NCI-H774 (cell line): ENCODE measurements at places on chromosomes 5 and 9.

DNA sequence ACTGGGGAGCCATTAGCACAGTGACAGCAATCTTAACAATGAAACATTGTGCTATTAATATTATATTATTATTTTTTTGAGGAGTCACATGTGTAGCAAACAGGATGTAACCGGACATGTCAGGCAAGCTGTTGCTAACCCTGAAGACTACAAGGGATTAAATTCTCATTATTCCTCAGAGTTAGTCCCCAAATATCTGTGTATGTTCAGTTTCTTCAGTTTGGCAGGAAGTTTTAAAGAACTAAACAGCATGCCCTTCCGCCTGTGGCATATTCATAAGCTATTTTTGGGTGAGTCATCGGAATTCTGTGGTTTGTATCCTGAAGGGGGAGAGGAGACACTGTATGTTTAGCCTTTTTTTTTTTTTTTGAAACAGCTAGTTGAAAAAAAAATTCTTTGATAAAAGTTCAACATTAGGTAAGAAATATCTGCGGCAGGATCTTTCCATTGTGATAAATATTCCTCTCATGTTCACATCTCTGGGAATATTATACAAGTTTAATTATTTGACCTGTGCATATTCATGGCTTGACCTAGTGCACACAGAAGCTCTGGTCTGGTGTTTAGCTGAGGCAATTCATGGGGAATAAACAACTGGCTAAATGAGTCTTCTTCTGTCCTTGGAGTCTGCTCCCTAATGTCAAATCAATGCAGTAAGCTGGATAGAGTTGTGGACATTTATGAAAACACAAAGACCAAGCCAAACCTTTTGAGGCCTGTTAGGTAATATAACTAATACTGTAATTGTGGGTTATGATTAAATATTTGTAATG lies 202.7 kb upstream of the CDKN2B start:
- no peak for DNase-seq

DNA sequence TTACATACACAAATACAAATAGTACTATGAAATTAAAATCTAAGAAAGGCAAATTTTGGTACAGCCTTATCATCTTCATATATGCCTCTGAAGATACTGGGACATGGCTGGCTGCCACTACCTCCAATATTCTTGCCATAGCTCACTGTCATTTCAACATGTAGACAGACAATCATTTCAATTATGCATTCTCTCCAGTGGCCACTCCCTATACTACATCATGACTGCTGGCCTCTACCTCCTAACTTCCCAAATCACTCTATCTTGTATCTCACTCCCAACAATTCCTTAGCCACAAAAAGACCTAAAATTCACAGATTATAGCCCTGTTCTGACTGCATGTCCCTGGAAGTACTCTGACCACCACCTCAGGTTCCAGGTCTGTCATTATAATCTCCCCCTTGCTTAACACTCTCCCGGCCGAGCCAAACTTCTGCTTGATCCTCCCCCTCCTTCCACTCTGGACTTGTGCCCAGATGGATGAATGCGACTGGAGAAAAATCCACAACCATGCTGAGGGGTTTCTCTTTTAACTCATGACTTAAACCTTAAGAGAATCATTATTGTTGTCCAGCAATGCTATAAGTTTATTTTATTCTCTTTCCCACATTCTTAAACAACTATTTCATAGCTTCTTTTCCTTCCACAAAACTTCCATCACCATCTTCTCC lies 225.3 kb upstream of the TLE4 start:
- no peak for DNase-seq

GRCh38 chr5:34487159-34487879 lies 168.8 kb upstream of the RAI14 start:
- no peak for DNase-seq

DNA sequence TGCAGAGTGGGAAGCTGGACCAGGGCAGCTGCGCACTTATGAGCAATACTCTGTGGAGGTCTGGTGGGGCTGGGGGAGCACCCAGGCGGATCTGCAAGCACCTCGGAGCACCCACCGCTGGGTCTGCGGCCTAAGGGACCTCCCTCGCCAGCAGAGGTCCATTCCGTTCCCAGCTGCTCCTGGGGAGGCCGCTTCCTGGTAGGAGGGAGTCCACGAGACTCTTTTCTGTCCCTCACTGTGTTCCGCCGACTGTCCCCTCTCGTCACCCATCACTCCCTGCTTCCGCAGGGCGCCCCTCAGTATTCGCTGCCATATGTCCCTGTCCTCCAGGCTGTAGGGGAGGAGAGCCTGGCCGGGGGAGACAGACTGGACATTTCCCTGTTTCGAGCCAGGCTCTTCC lies 45.5 kb downstream of the NDST1 start:
- DNase-seq, result no peak

DNA sequence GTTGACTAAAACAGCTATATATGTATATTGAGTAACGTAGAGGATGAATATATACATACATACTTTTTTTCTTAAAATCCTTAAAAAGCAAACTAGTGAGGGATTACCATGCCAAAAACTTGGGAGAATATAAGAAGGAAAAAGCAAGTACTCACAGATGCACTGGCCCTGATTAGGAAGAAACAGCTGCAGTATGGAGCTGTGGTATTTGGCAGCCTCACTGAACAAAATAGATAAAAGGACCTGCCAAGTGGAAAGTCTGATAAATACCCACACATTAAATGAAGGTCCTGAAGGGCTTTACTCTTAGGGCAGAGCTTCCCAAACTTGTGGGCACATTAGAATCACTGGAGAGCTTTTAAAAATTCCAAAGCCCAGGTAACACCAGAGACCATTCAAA lies 80.6 kb downstream of the FEM1C start:
- no peak for DNase-seq

DNA sequence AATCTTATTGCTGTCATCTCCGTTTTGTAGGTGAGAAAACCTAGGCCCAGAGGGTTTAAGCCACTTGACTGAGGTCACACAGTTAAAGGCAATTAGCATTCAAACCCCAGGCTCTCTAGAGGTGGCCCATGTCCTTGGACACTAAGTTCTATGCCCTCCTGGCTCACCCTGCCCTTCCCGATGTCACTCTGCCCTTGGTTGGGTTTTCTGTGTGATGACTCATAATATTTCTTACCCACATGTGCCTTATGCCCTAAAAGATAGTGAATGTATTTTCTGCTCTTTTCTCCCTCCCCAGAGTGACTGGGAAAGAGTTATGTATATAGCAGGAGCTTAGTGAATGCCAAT lies 174.5 kb upstream of the PITX1 start:
- no peak for DNase-seq

DNA sequence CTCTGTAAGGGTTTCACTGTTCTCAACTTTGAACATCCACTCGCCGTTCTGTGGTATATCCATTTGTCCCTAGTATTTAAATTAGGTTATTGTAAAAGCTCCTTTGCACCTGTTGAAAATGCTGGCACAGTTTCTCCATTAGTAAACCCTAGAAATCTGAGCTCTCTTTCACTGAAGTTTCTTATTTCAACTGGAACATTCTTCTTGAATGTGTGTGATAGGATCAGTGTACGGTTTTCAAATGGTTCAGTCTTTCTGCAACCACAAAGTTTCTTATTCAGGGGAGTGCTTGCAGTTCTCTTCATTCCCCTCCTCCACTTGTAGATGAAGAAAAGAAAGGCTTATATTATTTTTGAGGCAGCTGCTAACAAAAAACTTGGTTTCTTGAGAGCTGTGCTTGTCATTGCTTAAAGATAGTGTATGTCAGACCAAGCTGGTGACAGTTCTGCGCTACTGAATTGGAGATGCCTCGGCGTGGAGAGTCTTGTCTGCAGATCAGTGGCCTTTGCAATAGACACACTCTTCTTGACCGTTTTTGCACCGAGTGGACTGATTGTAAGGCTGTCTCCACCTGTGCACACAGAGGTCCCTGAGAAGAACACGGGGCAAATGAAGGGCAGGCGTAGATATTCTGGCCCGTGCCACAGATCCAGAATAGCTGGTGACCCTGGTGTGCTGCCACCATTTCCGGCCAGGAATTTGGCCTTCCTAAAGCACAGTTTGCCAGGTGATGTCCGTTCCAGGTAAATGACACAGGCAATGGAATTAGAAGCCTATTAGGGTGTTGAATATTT lies 102.2 kb downstream of the TRIO start:
- DNase-seq, result no peak

DNA sequence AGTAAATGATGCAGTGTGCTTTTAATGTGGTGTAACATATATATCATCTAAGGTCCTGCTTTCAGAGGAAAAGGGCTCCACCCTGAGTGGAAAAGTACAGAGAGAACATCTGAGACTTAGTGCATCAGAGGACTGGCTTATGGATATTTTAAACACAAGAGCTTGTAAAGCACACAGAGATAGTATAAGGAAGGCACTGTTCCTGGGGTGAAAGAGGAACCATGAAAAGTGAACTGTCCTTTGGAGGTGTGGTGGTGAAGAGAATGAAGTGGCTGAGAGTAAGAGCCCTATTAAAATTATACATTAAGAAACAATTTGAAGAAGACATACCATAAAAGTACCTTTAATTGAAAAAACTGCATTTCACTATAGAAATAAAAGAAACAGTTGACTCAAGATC lies 68.9 kb downstream of the CSF2 start:
- DNase-seq, result no peak

GRCh38 chr9:107086460-107086859 lies 196.6 kb upstream of the RAD23B start:
- DNase-seq, result no peak

- no peak for DNase-seq
Observed at GRCh38 chr5:75412111-75412990, 75.3 kb downstream of the HMGCR start.

DNA sequence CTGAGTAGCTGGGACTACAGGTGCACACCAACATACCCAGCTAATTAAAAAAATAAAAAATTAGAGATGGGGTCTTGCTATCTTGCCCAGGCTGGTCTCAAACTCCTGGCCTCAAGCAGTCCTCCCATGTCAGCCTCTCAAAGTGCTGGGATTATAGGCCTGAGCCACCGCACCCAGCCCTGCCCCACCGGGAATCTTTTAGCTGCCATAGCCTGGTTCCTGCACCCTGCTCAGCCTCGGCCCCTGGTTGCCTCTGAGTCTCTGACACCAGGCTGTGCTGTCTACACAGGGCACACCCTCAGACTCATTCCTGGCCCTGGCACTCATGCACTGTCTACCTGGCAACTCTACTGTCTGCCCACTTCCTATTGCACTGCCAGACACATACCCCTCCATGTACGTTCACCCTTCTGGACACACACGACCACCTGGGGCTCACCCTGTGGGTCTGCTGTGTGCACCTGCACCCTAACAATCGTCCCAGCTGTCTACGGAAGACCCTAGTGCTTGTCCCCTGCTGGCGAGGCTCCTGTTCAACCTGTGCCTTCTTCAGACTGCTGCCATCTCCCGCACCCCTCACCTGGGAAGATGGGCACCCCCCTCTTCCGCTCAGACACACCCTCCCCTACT lies 1.4 kb downstream of the PROP1 start:
- no peak for DNase-seq

DNA sequence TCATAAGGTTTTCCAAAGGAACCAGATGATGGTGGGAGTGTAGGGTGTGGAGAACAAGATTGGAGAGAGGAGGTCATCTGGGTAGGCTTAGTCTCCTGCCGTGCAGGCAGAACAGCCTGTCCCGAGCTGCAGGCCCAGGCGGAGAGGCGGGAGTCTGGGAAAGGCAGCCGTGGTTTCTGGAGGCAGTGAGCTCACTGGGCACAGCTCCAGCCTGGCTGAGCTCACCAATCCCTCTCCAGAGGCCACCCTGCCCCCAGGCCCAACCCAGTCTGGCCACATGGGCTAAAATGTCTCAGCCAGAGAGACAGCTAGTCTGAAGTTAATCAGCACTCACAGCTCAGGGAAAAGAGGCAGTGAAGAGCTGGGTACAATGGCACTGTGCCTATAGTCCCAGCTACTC lies 12.3 kb downstream of the P4HA2 start:
- no peak for DNase-seq

DNA sequence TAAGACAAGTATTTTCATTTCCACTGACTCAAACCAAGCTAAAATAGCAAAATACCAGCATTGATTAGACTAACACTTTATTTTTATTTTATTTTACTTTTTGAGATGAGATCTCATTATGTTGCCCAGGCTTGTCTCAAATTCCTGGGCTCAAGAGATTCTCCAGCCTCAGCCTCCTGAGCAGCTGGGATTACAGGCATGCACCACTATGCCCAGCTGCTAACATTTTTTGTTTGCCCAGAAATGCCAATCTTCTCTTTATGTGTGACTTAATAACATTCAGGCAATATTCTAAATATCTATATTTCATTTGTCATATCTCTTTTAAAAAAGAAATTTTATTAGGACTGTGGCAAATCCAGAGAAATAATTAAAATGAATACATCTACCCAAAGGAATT lies 55.0 kb downstream of the OXCT1 start:
- no peak for DNase-seq

DNA sequence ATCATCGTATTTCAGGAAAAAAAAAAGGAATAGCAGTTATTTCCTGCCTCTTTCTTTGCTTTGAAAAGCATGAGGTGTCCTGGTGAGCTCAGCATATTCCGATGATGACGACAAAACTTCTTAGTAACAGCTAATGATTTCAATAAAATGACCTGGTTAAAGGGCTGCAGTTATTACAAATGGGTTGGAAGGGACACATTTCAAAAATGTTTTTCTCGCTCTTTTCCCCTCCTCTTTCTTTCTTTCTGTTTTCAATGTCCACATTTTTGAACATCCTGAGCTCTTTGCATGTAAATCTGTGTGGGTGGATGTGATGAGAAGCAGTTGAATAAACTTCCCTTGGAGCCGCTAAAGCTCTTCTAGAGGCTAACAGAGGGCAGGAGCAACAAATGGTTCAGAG lies 186.8 kb upstream of the SLC27A6 start:
- DNase-seq, result no peak

DNA sequence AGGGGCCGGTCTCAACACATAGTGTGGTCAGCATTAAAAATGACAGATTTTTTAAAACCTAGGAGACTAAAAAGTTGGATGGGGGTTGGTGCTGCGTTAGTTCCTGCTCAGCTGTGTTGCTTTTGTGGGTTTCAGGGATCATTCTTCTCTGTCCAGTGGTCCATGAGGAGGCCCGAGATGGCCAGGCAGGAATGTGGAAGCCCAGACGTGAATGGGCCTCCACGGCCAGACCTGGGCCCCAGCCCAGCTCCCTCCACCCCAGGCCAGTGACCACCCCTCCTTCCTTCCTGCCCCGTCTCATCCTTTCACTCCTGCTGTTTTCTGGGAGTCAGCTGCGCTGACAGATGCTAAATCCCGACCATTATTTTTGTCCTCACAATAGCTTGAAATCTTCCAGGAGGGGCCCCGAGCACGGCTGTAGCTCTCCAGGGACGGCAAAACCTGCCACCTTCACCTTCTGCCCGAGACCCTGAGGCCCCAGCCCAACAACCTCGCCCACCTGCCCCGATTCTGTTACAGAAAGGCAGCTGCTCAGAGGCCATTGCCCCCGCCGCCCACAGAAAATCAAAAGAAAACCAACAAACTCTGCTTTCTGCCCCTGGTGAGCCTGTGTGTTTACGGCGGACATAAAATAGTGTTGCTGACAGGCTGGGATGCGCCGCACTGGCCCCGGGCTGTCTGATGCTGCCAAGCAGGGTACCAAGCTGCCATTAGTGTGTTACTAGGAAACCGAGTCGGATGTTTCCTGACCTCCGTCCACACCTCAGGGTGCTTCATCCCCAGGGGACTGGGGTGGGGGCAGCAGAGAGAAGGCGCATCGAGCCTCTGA lies 83.7 kb upstream of the SARDH start:
- DNase-seq, result no peak
